ENCODE measurements at places on chromosomes 3 and 15.

- no peak for DNase-seq
Observed at GRCh38 chr3:115713284-115713683, 90.0 kb downstream of the GAP43 start.

GRCh38 chr15:69903470-69904469 is 193.9 kb downstream of the TLE3 start:
- no peak for DNase-seq

GRCh38 chr15:85777250-85778106 is 17.2 kb downstream of the KLHL25 start:
- DNase-seq: no peak

- no peak for DNase-seq
Observed at GRCh38 chr15:89248584-89248983, 4.8 kb downstream of the FANCI start.

- no peak for DNase-seq
Observed at GRCh38 chr15:34754674-34755418, at the start of gene GJD2. Gene GJD2, minus strand, starts transcription at chr15:34754998. Its CDS starts 510 bp downstream, at chr15:34754488.

DNA sequence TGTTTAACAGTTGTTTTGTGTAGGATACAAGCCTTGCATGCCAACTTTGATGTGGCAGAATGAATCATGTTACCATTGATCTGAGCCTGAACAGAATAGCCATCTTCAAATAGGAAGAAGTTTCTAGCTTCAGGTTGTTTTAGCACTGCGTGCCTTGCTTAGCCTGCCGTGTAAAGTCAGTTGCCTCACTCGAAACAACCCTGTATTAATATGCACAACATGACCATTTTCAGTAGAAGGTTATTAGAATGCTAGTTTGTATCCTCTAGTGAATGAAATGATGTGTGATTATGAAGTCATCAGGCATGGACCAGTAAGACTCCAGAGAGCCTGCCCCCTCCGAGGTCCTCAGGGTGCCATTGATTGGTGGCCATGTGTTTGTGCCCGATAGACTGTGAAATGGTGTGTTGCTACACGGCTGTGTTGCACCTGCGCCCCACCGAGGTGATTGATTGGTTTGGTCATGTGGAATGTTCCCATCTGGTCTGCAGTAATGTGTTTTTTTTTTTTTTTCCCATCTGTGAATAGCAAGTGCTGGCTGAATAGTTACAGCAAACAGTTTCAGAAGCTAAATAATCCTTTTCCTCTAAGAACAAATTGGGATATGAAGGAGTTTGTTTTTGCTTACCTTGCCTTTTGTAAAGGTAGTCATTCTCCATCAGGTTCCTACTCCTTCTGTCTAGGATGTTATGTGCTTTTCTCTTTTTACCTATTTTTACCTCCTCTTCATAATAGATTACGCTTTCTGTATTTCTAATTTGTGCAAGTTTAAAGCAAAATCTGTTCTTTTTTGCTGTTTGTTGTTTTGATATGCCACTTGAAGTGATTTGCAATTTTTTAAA is 214.9 kb downstream of the TCF12 start:
- no peak for DNase-seq

- DNase-seq: no peak
Observed at GRCh38 chr3:42659451-42660130, 6.1 kb downstream of the ZBTB47 start.

DNA sequence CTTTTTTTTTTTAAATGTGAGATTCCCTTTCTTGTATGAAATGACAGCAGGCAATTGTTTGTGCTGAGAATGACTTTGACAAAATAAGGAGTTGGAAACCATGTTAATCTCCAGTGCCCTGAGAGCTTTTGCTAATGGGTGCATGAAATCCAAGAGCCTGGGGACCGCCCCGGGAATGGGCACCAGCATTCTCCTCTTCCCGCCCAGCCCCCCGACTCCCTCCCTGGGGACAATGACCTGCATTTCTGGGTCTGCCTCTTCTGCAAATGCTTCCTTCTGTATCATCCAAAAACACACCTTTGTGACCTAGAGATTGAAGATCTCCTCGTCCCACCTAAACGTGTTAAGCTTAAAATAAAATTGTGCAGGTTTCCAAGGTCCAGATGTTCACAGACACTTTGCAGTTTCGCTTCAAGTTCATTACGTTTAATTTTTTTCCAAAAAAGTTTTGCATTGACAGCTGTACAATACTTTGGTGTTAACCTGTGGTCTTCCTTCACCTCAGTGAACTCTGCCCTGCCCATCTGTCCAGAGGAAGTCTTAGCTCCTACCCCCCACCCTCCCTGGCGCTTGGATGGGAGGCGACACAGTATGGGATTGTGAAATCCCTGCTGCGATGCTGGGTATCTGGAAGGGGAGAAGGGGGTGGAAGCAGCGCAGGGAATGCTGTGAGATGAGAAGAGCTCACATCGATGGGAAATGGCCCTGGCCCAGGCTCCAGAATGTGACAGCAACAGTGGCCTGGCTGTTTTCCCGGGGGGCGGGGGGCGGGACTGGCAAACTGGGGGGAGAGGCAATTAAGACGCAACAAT is 50.1 kb downstream of the TLE3 start:
- no peak for DNase-seq

DNA sequence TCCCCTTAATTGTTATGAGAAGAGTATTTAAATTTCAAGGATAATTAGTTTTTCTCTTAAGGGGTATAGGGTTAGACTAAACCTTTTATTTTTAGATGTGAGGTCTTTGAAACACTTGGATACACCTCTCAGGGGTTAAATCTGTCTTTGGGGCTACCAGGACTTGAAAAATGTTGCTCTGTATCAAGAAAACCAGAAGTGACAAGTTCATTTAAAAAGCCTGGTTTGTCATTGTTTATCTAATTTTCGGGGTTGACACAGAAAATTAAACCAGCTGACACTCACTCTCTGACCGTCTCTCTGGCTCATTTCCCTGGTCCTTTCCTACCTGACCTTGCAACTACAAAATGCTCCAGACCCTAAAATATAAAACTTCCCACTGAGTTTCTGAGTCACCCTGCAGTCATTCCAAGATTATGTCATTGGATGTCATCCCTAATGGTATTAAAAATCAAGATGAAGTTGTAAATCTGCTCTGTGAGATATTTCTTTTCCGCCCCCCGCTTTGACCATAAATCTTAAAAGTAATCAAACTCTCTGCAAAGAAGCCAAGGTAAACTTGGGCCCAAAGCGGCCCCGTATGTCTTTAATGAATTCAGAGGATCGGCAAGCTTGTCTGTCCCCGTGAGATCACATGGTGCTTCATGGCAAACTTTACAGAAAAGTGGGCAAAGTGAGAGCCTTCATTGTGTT is 32.9 kb upstream of the SKOR1 start:
- DNase-seq: no peak

DNA sequence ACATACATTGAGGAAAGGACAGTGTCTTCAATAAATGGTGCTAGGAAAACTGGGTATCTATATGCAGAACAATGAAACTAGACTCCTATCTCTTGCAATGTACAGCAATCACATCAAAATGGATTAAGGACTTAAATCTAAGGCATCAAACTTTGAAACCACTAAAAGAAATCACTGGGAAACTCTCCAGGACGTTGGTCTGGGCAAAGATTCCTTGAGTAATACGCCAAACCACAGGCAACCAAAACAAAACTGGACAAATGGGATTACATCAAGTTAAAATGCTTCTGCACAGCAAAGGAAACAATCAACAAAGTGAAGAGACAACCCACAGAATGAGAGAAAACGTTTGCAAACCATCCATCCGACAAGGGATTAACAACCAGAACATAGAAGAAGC is 14.5 kb downstream of the LAMP3 start:
- DNase-seq: no peak

- DNase-seq: no peak
Observed at GRCh38 chr15:36737430-36737891, 158.0 kb downstream of the CDIN1 start.

- DNase-seq: no peak
Observed at GRCh38 chr3:12316253-12316652, 27.4 kb downstream of the PPARG start.

DNA sequence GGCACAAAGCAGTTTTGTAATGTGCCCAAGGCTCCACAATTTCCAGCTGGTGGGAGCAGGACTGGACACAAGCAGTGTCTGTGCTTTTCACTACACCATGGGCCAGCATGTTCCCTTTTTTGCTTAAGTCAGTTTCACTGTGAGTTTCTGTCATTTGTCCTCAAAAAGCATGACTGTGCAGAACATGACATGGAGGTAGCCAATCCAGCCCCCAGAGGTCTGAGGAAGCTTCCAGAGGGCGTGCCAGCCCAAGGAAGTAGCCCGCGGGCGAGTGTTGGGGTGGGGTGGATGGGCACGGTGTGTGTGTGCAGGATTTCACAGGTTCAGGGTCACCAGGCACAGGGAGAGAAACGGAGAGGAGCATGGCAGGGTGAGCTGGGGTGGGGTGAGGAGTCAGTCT is 8.0 kb upstream of the EEFSEC start:
- DNase-seq: no peak

- DNase-seq: no peak
Observed at GRCh38 chr3:42588625-42589024, 2.0 kb upstream of the SS18L2 start.

- DNase-seq: no peak
Observed at GRCh38 chr3:170572665-170573253, 13.1 kb downstream of the SLC7A14 start.

DNA sequence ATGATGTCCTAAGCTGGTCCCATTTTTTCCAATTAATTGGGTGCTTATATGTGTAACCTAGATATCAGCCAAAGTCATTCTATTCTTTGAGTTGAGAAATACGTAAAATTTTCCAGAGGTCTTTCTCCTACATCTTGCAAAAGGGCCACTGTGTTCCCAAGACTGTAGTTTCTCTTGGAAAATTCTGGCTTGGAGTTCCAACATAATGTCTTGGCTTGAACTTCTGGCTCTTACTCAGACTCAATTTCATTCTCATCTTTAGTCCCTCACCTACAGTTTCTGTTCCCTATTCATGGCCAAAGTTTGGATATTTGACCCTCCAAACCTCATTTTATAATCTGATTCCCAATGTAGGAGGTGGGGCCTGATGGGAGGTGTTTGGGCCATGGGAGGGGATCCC is 201.4 kb upstream of the ARHGEF26 start:
- no peak for DNase-seq

GRCh38 chr3:61903931-61904657 is 342.7 kb downstream of the PTPRG start:
- DNase-seq: no peak

- no peak for DNase-seq
Observed at GRCh38 chr15:71752604-71753289, 57.6 kb upstream of the NR2E3 start.

DNA sequence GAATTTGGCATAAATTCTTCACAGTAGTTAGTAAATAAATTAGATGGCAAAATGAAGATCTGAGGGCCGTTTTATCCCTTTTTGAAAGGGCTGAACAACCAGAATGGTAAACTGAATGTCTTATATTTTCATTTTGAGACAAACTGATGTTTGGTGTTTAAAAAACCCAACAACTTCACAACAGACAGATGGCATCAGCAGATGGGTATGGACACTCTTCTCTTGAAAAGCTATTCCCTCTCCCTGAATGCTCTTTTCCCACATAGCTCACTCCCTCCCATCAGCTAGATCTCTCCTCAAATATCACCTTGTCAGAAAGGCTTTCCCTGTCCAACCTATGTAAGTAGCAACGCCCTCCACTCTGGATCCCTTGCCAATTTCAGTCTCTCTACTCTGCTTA is 33.3 kb downstream of the EMC4 start:
- DNase-seq: no peak

- no peak for DNase-seq
Observed at GRCh38 chr15:74497584-74497983, 36.6 kb upstream of the UBL7 start.

- no peak for DNase-seq
Observed at GRCh38 chr3:193982258-193982659, 153.7 kb upstream of the HES1 start.

DNA sequence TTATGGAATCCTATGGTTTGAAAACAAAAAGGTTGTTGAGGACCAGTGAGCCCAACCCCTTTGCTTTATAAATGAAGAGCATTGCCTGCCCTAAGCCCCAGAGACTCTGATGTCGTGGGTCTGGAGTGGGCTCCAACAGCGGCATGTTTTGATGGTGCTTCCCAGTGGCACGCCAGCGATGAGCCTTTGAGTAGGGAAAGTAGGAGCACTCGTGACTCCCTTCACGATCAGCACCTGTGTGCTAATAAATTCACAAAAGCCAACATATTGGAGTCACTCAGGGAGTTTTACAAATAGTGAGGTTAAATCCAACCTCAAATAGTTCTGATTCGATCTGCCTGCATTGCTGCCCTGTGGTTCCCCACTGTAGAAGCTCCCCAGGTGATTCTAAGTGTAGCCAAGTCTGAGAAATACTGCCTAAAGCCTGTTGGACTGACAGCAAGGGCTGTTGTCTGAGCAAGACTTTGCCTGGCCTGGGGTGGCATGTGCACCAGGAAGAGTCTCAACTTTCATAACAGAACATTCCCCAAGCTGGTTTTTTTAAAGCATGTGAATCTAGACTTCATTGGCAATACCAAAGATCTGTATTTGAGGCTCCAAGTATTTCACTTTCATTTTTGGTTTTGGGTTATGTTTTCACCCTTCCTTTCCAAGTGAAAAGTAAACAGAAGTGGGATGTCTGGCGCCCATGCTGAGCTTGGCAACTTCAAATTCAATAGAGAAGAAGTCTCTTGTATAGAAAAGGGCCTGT is 9.9 kb downstream of the CCR5 start:
- DNase-seq: no peak
